ENCODE measurements at places on chromosomes 11 and 22. TPM values are rescaled to one million over a fixed set of nuclear protein-coding genes. Genes with fewer than 3 reads are reported as not detected.

GRCh38 chr11:69644071-69644961 is 3.4 kb downstream of the CCND1 start:
- no peak for DNase-seq
- no peak overlapping the region for H3K27ac ChIP-seq
- H3K4me3 ChIP-seq: no peak overlapping the region
- H3K36me3 ChIP-seq: no peaks in the 10 kb centered on the region
- H3K27me3 ChIP-seq: peaks cover 16% of the 10 kb centered on the region

- no peaks in the 10 kb centered on the region for H3K4me1 ChIP-seq
- H3K36me3 ChIP-seq: no peaks in the 10 kb centered on the region
- no peak overlapping the region for H3K27ac ChIP-seq
These were observed 127.5 kb downstream of the SIK3 start for GRCh38 chr11:116970485-116971292.

- H3K27me3 ChIP-seq: no peaks in the 10 kb centered on the region
- no peak for DNase-seq
- no peak overlapping the region for H3K4me3 ChIP-seq
- no peak overlapping the region for H3K27ac ChIP-seq
- no peaks in the 10 kb centered on the region for H3K36me3 ChIP-seq
These were observed 21.7 kb downstream of the CCDC81 start for GRCh38 chr11:86396396-86396795.

DNA sequence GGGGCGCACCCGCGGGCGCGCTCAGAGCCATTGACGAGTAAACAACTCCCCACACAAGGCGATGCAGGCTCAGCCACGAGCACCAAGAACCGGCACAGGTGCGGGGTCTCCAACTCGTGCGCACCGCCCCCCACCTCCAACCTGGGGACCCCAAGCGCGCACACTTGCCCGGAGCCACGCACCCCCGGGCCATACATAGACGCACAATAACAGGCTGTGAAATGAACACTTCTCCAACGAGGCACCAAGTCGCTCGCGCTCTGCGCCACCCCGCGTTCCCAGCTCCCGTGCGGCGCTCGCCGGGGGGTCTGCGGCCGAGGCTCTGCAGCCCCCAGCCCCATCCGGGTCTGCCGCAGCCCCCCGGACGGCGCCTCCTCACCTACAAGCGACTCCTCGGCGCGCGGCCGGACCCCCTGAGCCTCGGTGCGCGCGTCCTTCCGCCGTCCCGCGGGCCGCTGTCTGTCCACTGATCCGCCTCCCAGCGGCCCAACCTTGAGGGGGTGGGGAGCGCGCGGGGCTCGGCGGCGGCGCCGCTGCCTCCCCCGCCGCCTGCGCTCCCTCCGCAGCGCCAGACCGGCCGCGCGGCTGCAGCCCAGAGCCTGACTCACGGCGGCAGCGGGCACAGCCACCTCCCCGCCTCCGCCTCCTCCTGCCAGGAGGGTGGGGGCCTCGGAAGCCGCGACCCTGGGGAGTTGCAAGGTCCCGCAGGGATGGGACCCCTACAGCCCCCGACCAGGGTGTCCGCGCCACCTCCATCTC is 1.6 kb downstream of the IFITM10 start:
- no peak overlapping the region for H3K27ac ChIP-seq
- no peak for DNase-seq
- H3K27me3 ChIP-seq: no peaks in the 10 kb centered on the region
- no peak overlapping the region for H3K4me3 ChIP-seq

SLC25A17 gene
- 12.6 TPM for total RNA-seq

APOA5 gene
- not detected for total RNA-seq
